ENCODE measurements at places on chromosomes 4 and X.

DNA sequence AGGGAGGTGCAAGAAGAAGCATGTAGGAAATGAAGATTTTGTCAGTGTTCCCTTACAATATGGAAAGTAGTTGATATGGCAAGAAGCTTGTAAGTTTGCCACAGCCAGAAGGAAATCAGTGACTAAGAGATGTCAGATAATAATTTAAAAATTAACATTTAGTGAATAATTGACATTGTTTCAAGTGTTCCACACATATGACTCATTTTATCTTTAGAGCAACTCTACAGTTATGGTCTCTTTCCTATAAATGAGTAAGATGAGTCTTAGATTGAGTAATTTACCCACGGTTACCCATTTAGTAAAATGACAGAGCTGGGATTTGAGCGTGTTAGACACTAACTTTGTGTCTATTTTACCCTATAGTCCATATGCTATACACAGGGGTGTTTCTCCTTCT lies 300.3 kb upstream of the IRS4 start:
- no peak for DNase-seq

DNA sequence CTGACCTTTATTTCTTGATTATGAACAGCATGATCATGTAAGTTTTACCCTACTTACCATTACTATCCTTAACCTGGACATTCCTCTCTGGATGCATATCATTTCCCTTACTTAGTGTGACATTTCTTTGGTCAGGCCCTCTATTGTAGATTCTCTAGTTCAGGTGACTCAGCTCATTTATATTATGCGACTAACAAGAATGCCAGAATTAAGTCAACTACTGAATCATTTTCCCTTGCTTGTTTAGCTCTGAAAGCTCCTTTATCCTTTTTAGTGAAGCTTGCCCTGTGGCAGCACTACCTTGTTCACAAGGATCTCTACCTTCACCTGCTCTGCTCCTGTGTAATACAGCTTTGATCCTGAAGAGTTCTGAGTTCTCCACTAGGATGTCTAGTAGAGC lies 15.1 kb upstream of the UGT2B17 start:
- DNase-seq = no peak

DNA sequence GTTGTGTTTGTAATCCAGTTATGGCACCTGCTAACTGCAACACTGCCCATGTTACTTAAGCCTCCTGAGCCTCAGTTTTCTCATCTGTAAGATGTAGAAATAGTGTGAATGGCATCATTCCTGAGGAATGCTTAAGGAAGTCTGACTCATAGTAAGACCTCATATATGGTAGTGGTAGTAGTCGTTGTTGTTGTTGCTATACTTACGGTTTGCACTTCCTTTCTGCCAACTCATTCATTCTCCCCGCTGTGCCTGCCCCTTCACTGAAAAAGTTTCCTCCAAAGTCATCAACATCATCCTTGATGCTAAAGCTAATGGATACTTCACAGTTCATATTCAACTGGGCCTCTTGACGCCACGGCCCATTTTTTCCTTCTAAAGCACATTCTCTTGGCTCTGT lies 54.2 kb upstream of the SPANXN3 start:
- no peak for DNase-seq

DNA sequence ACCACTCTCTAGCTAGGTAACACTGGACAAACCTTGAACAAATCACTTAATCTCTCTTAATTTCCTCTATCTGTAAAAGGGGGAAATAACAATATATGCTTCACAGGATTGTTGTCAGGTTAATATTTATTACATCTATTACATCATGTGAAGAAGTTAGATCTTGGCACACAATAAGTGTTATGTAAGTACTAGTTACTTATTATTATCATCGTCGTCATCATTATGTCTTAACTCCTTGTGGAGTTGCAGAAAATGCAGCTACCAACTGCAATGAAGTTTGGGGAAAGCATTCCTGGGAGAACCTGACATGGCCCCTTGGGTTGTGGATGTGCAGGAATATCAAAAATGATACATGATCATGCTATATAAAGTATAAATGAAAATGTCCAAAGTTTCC lies 4.8 kb upstream of the JCHAIN start:
- no peak for DNase-seq

- DNase-seq = peak; percentile 67
Observed at GRCh38 chr4:122458625-122459024, 2.1 kb upstream of the IL2 start.

GRCh38 chr4:101682946-101683345 lies 107.6 kb upstream of the BANK1 start:
- DNase-seq = no peak

DNA sequence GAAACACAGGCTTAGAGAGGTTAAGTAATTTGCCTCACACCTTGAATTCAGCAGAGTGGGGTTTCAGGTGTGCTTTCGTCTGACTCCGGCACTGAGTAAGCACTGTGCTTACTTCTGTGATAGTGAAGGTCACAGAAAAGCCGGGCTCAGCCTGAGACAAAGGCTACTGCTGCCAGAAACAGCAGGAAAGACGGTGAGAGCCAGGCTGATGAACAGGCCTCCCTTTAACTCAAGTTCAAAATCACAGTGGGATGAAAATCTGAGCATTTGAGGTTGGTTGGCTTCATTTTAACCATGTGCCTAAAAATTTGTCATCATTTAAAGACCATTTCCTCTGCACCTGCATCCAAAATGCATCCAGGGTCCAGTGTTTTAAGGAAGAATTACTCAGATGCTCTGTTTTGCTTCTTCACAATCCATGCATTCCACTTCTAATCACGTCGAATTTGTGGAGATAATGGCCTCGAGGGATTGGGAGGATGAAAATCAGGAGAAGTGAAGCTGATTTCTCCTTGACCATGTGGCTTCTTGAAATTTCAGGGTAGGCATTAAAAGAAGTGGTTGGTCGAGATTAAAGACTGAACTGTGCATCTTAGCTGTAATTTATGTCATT lies 121.2 kb upstream of the LNX1 start:
- no peak for DNase-seq

- DNase-seq = no peak
Observed at GRCh38 chrX:133475521-133475920, 60.2 kb upstream of the GPC4 start.

DNA sequence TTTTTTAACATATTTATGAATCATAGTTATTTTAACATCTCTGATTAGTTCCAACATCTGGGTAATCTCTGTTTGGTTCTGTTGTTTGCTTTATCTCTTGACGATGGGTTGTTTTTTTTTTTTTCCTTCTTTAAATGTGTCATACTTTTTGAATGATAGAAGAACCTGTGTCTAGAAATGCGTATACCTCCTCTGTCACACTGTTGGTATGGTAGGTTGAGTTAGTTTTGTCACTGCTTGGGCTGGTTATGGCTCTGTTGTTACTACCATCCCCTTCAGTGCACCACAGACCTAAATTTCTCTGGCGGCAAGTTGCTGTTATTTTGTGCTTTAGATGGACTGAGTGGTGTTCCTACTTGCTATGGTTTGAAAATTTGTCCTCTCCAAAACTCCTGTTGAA lies 16.8 kb downstream of the STIM2 start:
- no peak for DNase-seq

- DNase-seq = no peak
Observed at GRCh38 chr4:138696058-138696457, 319.5 kb upstream of the NOCT start.

DNA sequence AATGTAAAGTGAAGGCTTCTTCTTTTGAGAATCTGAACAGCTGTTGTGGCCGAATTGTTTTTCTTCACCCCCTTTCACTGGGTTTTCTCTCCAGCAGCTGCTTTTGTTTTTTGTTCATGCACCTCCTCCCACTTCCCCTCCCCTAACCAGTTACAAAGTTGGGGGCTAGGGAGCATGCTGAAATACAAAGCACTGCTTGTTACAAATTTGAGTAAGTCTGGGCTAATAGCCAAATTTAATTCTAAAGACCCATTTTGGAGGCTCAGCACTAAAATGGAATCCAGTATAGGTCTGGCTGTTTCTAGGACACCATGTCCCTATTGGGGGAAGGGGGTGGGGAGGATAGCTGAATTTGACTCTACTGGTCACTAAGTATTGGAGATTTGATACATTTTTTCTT lies 89.2 kb upstream of the GPM6B start:
- DNase-seq = no peak

All from GM23248 (cell line).